ENCODE measurements at places on chromosomes 2 and 18.

DNA sequence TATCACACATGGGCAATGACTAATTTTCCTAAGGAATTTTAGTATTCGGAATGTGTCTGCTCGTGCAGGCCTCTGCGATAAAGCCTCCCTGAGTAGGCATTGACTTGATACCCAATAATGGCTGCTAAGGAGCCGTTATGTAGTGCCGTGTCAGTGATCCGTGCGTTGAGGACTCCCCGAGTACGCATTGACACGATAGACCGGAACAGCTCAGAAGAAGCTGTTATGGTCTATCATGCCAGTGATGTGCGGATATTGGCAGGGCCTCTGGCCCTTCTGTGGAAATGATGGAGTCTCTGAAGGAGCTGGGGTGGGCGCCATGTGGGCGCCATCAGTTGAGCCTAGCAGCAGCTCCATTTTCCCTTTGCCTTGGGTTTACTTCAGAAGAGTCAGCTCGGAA is 29.1 kb downstream of the ZEB2 start:
- DNase-seq: no peak

GRCh38 chr18:31876707-31877106 is 66.2 kb downstream of the TRAPPC8 start:
- DNase-seq: no peak

DNA sequence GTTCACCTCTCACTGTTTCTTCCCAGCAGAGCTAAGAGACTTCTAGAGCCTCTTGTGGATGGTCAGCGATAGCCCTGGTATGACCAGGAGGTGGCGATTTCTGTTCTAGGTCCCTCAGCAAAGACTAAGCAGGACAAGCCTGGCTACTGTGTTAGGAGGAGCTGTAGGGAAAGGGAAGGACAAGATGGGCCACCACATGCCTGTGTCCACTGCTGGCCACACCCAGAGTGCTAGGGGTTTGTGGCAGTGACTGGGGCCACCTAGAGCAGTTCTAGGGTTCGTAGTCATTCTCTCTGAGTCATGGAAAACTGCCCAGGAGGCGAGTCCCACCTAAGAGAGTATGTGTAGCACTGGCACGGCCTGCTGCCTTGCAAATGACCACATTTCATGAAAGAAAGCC is 179.4 kb downstream of the ALPK2 start:
- no peak for DNase-seq

- no peak for DNase-seq
These were observed 441.9 kb downstream of the RND3 start for GRCh38 chr2:150045601-150046000.

DNA sequence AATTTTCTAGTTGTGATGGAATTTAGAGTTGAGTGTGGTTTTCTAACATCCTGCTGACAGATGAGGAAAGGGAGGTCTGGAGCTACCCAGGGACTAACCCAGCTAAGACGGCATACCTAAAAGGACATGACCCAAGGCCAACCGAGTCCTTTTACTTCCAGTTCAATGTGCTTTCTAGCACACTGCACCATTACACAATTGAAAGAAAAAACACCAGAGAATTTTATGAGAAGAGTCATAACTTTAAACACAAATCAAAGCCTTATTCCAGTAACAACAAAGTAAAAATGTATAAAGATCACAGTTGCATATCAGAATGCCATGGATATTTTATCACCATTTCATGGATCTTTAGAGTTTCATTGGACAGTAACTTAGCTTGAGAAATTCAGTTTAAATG is 480.3 kb downstream of the MEIS1 start:
- no peak for DNase-seq

DNA sequence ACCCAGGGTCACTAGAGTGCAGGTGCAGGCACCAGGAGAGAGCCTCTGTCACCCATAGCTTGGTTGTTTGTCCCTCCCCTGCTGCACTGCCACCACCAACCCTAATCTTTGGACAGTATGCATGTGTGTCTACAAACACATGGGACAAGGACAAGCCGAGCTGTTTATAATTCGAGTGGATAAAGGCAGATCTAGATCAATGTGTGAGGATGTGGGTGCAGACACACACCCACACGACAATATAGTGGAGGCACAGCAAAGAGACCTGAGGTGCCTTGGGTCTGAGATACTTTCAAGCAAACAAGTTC is 199.2 kb downstream of the TNS1 start:
- DNase-seq: no peak

DNA sequence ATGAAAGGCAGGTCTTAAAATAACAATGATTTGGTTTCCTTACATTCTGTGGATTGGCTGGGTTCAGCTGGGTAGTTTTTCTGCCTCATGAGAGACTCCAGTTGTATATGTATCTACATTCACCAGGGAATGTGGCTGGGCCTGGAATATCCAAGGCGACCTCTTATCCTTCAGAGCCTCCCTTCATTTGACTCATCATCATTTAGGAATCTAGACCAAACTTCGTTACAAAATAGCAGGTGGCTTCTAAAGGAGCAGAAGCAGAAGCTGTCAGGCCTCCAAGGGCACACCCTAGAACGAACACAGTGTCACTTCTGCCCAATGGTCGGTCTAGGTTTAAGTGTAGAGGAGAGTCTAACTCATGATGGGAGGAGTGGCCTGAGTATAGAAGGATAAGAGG is 204.2 kb downstream of the EN1 start:
- DNase-seq: no peak

- DNase-seq: no peak
These were observed 161.0 kb downstream of the RNF152 start for GRCh38 chr18:61731693-61732376.

GRCh38 chr2:67851016-67851415 is 211.8 kb downstream of the C1D start:
- no peak for DNase-seq

GRCh38 chr2:233917116-233917515 is at the start of gene TRPM8:
Gene TRPM8 (plus strand): TSS chr2:233917373. CDS start chr2:233926538, 9,165 bp downstream.
- no peak for DNase-seq

DNA sequence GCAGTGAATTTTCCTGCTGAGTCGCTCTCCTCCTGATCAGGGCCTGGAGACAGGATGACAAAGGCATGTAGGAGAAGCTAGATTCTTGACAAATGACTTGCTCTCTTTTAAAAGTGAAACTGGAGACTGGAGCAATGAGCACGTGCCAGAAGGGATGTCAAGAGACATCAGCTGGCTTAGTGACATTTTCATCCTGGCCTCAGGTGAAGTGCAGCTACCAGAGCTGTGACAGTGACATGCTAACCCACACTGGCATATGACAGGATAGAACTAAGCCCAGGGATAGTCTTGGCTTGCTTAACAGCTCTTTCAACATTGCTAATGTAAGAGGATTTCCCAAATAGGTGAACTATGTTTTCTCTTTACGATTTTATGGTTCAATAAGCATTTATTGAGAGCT is 757.5 kb upstream of the DDX18 start:
- no peak for DNase-seq

GRCh38 chr2:122804494-122804893 is 1049.0 kb downstream of the TSN start:
- DNase-seq: no peak

DNA sequence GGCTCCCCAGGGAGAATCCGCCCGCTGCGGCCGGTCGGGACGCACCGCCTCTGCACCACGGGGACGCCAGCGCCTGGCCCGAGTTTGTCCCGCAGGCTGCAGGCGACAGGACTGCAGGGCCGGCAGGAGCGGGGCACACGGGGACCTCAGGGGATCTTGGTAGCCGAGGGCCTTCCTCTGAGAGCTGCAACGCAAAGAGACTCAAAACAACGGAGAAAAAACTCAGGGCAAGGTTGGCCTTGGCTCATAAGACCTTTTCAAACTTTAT is 79.7 kb downstream of the ARHGEF4 start:
- no peak for DNase-seq

DNA sequence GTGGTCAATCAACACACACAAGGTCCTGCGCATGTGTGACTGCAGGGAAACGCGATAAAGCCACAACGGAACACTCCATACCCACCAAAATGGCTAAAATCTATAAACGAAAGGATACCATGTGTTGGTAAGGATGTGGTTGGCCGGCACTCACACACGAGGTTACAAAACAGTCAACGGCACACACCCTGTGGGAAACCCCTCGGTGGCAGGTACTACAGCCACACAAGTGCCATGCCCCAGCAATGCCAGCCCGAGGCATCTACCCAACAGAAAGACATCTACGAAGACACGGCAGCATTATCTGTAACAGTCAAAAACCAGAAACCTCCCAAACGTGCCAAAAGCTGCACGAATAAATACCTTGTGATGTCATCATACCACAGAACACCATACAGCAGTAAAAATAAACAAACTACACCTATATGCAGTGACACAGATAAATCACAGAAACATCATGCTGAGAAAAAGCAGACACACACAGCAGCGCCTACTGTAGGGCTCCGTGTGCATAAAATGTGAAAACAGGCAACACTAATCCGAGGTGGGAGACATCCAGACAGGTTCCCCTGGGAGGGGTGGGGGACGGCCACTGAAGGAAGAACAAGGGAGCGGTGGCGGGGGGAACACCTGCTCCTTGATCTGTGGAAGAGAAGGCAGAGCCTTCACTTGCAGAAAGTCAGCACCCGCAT is 36.7 kb downstream of the HDAC4 start:
- DNase-seq: peak; percentile 6

GRCh38 chr18:14221689-14222088 is 89.5 kb upstream of the ZNF519 start:
- no peak for DNase-seq

DNA sequence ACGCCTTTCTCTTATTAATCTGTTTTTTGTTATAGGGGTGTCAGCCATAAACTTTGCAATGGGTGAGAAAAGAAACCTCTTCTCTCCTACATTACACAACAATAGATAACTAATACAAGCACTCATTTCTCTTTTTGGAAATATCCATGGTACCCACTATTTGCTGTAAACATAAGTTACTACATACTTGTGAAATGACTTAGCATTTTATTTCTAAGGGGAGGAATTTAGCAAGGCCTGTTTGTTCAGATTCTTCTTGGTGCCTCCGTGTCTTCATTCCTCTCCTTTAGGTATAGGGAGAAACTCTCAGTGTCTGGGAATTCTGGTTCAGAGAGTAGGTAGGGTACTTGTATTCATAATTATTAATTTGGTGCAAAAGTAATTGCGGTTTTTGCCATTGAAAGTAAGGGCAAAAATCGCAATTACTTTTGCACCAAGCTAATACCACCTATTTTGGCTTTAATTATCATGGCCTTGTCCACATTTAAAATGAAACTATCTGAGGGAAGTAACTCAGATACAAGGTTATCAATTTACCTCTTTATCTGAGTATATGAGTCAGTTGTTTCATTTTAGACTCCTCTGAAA is 134.8 kb downstream of the MREG start:
- no peak for DNase-seq

DNA sequence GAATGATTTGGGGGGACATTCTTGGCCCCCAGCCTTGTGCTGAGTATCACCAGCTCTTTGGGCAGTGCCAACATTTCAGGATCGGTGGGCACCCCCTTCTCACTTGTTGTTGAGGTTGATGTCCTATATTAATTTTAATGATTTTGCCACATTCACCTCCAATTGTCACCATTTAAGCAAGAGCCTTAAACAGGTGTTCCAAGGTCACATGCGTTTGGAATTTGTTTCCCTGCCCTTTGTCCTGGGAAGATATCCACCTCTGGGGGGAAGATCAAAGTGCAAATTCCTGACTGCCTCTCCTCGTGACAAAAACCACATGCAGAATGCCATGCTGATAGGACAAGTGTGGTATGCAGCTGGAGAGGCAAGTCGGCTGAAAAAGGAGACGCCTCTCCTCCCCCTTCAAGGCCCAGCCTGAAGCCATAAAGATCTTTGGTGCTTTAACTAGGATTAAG is 72.5 kb upstream of the ID2 start:
- no peak for DNase-seq

DNA sequence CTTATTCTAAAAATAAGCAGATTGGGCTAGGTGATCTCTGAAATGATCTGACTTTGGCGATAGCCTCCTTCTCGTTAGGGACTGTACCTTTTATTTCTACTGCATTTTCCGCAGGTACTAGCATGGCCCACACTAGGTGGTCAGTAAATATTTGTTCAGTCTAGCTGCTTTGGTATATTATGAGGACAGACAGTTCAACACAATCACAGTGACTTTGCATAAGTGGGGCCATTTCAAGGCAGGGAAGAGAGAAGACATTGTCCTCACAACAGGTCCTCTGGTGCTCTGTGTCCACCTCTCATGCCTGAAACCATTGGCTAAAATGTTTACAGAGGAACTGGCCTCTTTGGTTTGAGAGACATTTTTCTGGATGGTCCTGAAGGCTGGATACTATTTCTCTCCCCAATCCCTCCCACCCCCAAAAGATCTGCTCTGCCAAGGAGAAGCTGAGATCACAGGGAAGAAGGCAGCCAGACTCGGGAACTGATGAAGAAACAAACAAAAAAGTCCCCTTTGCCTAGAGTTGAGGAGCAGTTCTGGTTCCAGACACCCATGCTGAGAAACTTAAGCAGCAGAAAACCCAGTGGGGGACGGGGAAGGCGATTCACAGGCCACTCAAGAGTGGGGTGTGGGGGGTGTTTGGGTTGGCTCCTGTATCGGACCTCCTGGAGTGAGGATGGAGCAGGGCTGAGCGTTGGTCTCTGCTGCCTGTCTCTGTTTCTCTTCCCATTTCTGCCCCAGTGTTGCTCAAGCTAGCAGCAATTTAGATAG is 2.9 kb upstream of the TNP1 start:
- DNase-seq: no peak

- DNase-seq: no peak
These were observed 219.8 kb downstream of the DPP10 start for GRCh38 chr2:114661971-114662939.

- DNase-seq: no peak
These were observed 143.8 kb upstream of the ARL4C start for GRCh38 chr2:234640657-234641056.

DNA sequence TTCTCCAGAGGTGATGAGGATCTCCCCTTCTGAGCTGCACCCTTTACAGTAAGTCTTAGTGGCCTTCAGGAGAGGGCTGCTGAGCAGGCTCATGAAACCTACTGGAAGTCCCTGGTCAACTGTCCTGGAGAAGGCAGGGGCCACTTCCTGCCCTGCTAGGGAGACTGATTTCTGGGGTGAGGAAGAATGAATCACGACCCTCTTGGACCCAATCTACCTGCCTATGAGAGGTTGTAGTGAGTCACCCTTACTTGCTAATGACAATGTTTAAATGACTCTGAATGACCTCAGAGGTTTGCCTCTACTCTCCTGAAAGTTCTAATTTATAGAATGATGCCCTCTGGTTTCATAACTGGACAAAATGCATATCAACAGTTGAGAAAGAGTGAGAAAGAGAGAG is 79.4 kb upstream of the FAM136A start:
- DNase-seq: no peak
